Left kidney (tissue), 8 donors: ENCODE measurements at places on chromosomes 3 and 15. TPM values are rescaled to one million over a fixed set of nuclear protein-coding genes. Genes with fewer than 3 reads are reported as not detected.

Gene TP63
- 1.6 TPM for polyA plus RNA-seq

Gene CACNA1D
- polyA plus RNA-seq, result 21.9 TPM

Gene PATL2
- polyA plus RNA-seq, result 1.4 TPM

Gene PODXL2
- polyA plus RNA-seq, result 44.6 TPM

GRCh38 chr3:88235102-88235501, 85.3 kb downstream of the C3orf38 start:
- no peak for DNase-seq

GRCh38 chr15:81751816-81752545, 293.8 kb downstream of the MEX3B start:
- DNase-seq, result no peak

- DNase-seq, result no peak
Measured at GRCh38 chr3:194283221-194284006, 67.7 kb downstream of the CPN2 start.

- no peak for DNase-seq
Measured at GRCh38 chr3:154884952-154885351, 195.2 kb upstream of the MME start.

DNA sequence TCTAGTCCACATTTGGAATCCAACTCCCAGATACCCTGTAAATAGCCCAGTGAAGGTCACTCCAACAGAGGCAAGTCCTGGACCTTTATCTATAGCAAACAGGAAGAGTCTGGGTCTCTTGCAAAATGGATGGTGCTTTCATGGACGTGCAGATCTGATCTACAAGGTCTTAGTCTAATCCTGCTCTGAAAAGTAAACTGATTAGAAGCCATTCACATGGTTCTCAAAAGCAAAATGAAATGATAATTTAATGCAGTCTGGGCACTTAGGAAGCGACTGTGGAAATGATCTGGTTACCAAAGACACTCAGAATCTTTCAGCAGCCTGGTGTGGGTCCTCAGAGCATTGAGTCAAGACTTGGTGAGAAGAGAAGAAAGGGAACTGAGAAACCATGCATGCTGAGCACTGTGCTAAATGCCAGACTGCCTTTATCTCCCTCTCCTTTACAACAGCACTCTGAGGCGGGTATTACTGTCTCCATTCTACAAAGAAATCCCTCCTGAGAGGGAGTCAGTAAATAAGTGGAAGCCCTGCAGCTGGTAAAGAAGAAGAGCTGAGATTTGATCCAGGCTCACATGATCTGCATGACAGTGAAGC, 29.0 kb downstream of the AQP9 start:
- DNase-seq, result no peak

GRCh38 chr3:113532698-113533533, 561 bp downstream of the SIDT1 start:
- peak; percentile 31 for DNase-seq

DNA sequence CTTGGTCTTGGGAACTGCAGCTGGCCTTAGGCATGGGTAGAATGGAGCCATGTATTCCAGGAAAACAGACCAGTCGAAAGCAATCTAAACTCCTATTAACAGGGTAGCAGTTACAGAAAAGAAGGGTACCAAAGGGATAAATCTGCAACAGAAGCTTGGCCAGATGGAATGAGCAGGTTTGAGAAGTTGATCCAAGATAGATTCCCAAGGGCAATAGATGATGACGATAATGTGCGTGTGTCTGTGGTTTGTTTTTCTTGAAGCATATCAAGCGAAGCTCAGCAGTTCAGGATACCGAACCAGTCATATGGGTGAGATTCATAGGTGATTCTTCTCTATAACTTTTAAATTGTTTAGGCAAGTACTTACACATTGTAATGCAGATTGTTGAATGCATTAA, 203.8 kb upstream of the SEMA6D start:
- no peak for DNase-seq

DNA sequence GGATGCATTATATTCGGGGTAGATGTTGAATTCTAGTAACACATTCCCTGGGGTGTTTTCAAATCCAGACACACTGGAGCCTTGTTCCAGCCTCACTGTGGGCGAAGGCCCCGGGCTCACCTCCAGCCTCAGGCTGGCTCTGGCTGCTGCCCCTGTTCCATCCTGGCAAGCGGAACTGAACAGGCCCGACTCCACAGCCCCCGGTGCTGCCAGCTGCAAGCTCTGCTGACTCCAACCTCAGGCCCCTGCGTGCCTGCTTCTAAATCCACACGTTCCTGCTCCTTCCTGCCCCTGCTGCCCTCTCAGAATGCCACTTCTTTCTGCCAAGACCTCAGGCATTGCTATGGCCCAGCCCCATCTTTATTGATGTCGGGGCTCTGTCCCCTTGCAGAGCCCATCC, 90.6 kb downstream of the LIPC start:
- no peak for DNase-seq

- no peak for DNase-seq
Measured at GRCh38 chr15:47188758-47189507, 528.4 kb upstream of the SEMA6D start.

GRCh38 chr3:143812481-143812880, 35.8 kb downstream of the SLC9A9 start:
- no peak for DNase-seq

DNA sequence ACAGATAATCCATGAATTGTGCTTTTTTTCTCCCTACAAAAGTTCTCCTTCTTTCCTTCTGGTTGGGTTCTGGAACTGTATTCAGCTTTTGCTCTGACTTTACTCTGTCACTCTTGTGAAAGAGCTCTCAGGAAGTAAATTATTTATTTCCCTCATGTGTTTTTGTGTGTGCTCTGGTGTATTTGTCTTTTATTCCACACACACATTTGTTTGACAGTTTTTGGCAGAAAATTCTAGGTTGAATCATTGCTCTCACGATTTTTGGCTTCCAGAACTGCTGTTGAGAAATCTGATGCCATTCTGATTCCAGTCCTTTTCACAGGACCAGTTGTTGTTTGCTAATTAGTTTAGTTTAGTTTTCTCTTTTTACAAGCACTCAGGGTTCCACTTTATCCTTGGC, 172.8 kb downstream of the PLCH1 start:
- no peak for DNase-seq

GRCh38 chr3:9175421-9175820, 74.0 kb downstream of the SRGAP3 start:
- DNase-seq, result no peak

DNA sequence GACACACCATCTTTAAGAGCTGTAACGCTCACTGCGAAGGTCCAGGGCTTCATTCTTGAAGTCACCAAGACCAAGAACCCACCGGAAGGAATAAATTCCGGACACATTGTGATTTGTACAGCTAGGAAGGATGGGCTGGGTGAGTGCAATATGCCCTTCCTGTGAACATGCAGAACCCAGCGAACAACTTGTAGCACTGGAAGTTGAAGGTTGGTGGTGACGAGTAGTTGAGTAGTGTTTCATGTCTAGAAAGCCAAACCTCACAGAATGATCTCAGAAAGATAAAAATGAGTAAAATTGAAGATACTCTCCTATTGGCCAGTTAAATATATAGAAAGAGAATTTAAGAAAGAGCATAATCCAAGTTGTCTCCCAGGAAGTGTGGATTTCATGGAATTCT, 462.2 kb upstream of the CFAP20DC start:
- no peak for DNase-seq

GRCh38 chr3:5191555-5192304, 4.2 kb downstream of the EDEM1 start:
- no peak for DNase-seq

DNA sequence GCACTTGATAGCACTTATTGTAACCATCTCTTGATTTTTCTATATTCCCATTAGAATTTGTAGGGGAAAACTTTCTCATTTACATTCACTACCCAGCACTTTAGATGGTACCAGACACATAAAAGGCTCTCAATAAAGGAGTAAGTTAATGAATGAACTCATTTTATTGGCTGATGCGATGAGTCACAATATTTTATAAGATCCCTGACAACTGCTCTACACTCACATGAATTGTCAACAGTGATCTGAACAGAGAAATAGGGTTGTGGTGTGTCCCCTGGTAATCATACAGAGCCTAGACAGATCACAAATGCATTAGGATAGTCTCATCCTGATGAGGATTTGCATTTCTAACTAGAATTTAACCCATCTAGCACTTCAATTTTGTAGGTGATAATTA, 567.6 kb upstream of the ARPP21 start:
- DNase-seq, result no peak

DNA sequence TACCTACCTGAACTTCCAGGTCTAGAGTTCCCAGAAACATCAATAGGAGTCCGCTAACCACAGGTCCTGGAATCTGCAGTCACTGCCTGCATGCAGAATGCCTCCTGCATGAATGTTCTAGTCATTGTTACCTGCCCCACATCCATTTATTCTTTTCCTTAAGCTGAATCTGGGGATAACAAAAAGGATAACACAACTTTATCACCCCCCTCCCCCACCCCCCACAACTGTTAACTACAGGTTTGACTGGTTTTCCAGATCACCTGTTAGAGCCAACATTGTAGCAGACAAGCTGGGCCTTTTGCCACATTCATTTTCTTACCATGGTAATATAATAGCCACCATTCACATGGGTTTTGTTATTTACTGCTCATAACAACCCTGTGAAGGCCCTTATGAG, 4.6 kb upstream of the CTSH start:
- no peak for DNase-seq

GRCh38 chr3:133375403-133375745, 24.5 kb upstream of the BFSP2 start:
- no peak for DNase-seq

DNA sequence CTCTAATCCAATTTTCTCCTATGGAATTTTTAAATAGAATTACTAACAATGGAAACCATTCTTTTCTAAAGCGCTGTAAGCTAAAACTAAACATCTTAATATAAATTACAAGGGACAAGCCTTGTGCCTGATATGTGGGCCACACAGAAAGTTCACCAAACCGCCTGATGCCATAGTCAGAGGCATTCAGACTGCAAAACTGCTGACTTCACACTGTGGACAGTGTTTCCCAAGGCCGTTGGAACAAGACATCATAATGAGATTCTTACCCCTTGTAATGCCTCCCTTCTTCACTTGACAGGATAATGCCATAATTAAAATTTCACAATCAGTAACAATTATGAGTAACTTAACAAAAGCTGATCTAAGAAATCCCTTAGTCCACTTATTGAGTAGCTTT, 14.9 kb downstream of the SH3GL3 start:
- DNase-seq, result no peak

GRCh38 chr3:87358066-87358465, 81.7 kb upstream of the POU1F1 start:
- no peak for DNase-seq
